ENCODE measurements at places on chromosomes 2 and 18.

- no peak for DNase-seq
These were observed 78.6 kb upstream of the MAP3K20 start for GRCh38 chr2:172997031-172997430.

DNA sequence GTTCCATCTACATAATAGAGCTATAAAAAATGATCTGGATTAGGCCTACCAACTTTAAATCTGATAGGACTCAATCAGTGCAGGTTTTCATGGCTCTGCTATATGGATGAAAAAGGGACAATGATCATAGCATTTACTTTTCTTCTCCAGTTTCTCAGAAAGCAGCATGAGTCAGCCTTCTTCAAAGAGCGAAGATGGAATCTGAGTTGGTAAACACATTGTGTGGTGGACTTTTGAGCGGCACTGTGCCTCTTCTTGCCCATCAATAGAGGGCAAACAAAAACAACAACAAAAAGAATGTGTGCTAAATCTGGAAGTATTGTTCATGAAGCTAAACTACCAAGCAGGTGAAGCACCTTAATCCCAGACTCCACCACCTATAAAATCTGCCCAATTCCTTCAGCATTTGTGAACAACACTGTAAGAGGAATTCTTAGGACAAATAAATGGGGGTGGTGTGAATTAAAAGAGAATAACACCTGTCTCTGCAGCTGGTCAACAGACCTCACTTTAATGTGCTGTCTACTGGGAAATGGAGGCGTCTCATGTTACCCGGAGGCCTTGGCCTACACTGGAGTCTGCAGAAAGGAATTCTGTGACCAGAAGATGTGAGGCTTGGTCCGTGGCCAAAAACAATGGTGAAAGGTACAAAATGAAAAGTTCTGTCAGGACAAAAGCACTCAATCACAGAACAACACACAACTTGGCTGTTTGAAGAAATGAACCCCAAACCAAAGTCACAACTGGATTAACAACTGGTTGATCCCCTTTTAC lies 609.0 kb downstream of the IRS1 start:
- no peak for DNase-seq

DNA sequence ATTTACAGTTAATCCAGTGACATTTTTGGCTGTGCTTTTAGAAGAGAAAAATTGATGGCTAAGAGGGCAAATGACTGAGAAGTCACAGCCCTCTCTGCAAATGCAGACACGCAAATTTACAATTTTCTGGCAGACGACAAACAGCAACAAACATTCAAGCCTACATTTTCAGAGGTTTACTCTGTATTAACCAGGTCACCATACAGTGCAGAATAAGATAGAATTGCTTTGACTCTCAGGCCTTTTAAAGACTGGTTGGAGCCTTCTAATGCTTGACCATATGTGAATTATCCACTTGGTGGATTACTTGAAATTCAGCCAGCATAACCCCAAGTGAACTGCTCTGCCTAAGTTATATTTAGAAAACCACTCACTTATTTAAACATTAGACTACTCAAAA lies 280.9 kb upstream of the STON1 start:
- no peak for DNase-seq

- no peak for DNase-seq
These were observed 51.1 kb downstream of the CTIF start for GRCh38 chr18:48589797-48590519.

DNA sequence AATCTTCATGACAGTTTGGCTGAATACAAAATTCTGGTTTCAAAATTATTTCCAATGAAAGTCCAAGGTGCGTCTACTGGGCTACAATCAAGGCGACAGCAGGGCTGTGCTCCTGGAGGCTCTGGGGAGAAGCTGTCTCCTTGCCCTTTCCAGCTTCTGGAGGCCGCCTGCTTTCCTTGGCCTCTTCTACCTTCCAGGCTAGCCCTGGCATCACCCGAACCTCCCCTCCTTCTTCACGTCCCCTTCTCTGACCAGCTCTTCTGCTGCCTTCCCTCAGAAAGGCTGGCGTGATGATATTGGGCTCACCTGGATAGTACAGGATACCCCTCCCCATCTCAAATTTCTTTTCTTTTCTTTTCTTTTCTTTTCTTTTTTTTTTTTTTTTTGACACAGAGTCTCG lies 115.5 kb downstream of the KCNF1 start:
- no peak for DNase-seq

DNA sequence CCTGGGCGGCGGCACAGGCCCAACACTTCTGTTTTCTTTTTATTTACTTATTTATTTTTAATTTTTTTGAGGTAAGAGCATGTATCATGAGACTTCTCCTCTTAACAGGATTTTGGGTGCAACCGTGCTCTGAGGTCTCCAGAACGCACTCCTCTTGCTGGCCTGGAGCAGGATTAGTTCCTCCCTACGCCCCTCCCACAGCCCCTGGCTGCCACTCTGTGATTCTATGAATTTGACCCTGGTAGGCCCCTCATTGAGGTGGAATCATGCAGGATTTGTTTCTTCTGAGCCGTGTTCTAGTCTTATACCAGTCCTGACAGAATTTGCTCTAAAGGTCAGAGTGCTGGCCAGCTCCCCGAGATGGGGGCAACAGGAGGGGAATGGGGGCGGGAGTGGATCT lies 106.5 kb upstream of the HS6ST1 start:
- no peak for DNase-seq

- no peak for DNase-seq
These were observed 1076.3 kb downstream of the RPIA start for GRCh38 chr2:89767572-89768435.

- no peak for DNase-seq
These were observed 1.6 kb downstream of the TXNL4A start for GRCh38 chr18:79986726-79987125.

GRCh38 chr2:24909555-24910177 lies 10.4 kb downstream of the ADCY3 start:
- DNase-seq, result no peak

- no peak for DNase-seq
These were observed 53.0 kb downstream of the CDCA7 start for GRCh38 chr2:173407646-173408045.
